ENCODE measurements at places on chromosomes 1 and 21.

DNA sequence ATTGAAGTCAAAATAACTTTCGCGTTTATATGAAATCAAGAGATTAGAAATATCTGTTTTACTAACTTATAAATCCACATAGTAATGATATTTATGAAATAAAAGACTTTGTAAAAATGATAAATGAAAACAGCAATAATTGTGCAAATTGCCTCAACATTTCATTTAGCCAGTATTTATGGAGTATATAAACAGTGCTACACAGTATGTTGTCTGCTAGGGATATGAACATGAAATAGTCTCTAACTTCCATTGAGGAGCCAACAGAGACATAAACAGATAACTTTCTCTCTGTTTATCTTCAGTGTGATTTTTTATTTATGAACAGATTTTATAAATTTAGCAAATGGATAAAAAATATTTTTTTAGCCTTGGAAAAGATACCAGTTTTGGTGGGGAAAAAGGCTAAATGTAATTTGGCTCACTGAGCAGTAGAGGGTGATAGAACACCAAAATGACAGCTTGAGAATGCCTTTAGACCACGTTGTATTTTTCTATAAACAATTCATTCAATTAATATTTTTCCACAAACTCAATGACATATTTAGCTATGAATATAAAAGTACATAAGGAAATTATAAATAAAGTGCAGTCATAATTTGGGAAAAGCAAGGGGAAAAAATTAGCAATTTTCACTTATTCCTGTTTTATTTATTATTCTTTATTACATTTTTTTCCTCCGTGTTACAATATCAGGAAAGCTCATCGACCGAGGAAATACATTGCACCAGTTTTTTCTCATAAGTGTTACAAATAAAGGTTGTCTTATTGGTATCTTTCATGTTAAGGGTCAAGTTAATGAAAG is 47.5 kb upstream of the EEIG2 start:
- DNase-seq, result peak; percentile 65

DNA sequence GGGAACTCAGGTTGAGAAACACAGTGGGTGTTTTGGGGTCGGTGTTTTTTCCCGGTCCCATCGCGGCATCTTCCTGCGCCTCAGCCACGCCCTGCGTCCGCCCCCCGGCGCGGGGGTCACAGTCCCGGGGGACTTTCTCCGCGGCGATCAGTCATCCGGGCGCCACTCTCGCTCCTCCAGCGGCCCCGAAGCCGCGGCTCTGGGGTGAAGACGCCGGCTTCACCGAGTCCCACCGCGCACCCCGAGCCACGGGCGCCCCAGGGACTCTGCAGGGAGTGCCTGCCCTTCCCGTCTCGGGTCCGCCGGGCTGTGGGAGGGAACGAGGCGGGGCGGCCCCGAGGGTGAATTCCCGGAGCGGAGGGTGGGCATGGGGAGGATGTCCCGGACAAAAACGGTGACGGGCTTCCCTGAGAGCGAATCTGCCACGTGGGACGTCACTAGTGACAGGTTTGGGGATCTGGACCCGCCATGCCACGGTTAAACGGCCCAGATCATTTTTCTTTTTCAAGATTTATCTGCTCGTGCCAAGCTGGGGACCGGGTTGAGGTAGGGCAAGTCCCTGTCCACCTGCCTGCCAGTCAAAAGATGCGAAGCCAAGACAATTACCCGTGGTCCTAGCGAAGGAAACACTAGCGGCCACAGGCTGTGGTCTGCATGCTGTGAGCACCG is 717 bp upstream of the BATF3 start:
- peak; percentile 27 for DNase-seq

DNA sequence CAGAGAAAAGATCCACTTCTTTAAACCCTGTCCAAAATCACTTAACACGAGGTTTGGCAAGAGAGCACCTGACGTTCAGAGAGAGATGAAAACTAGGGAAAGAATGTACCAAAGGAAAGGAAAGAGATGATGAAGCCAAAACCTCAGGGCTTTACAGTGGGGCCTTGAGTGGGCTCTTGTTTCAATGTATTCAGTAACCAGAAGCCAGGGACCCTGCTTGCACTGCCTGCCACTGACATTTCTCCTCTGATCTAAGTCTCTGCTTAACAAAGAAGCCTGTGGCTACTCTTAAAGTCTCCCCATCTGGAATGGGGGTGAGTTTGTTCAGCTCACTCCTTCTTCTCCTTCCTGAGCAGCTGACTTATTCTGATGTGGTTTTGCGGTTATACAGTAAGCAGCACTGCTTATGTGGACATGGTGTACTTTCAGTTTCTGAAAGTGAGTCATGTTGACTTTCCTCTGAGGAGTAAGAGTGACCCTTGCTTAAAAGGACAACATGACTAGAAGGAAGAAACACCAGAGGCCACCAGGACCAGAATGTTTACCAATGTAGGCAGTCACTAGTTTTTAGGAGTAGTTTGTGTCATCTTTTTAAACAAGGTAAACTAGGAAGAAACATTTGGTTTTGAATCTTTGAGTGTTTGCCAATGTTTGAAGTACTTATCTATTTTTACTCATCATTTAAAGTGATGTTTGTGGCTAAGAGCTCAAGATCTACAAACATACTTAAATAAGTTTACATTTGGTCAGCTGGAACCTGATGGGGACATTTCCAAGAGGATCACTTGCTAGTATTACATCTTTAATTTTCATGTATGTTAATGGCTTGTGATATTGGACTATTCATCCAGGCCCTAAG is 87.4 kb downstream of the FASLG start:
- DNase-seq, result no peak

DNA sequence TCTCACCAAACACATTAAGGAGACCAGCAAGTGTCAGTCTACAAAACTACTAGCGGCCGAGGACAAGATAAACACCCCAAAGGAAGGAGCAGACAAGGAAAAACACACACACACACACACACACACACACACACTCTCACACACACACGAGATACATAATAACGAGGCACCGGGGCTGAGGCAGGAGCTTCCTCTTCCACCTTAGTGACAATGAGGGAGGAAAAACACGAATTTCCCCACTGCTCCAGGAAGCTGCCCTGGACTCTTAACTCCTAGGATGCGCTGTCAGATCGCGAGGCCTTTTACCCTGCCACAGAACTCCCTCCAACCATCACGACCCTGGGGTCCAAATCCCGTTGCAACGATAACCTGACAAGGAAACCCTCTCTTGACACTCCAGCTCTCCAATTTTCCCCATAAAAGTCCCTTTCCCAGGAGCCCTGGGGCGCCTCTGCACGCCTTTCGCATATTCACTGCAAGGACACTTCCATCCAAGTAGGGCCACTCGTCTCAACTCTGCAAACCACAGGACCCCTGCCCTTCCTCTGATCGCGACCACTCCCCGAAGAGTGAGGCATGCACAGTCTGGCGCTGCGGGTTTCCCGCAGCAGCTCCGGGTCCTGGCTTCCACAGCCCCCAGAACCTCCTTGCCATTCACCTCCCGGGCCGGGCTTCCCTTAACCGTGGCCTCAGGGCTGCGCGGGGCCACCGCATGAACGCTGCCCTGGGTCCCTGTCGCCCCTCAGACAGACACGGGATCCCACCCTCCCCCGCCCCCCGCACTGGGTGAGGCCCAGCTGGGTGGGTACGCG is 581 bp downstream of the ETV3 start:
- peak; percentile 46 for DNase-seq

DNA sequence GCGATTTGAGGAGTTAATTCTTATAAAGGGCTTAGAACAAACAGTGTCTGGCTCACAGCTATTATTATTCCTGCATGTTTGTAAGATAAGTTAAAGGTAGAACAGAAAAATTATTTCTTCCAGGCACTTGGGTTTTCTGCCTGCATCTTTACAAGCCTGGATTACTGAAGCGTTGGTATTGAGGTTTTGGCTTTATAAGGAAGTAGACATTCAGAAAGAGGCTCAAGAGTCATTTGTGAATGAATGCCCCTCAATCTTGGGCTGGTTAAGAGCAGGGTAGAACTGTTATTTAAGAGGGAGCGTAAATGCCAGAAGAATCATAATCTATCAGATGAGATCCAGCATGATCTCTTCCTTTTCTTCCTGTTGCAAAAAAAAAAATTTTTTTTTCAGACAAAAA is 77.3 kb upstream of the ARID1A start:
- no peak for DNase-seq

DNA sequence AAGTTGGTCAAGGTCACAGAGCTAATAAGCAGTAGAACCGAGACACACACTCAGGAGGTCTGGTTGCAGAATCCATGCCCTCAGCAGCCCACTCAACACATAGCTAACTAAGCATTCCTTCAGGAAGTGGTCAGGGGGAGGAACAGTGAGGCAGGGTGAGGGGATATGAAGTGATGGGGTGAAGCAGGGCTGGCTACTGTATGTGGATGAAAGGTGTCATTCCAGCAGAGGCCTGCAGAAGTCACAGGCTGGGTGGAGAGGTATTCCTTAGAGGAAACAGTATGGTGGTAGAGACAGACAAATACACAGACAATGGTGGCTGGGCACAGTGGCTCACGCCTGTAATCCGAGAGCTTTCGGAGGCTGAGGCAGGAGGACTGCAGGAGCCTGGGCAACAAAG is 14.1 kb downstream of the TMCO4 start:
- DNase-seq, result no peak

DNA sequence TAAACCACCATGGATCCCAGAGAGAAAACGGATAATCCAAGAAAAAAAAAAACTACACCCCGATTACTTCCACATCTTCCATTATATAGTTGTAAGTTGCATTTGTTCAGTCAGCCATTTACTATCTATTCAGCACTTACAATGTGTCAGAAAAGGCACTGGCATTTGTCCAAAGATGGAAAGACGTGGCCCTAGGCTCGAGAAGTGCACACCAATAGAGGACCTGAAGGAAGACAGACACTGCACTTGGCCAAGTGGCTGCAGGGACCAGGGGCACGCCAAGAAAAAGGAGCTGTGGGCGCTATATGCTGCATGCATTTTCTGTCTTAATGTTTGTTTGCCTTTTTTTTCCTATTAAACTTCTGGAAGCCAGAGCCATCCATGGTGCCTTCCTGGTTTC is 45.2 kb upstream of the LYST start:
- no peak for DNase-seq

DNA sequence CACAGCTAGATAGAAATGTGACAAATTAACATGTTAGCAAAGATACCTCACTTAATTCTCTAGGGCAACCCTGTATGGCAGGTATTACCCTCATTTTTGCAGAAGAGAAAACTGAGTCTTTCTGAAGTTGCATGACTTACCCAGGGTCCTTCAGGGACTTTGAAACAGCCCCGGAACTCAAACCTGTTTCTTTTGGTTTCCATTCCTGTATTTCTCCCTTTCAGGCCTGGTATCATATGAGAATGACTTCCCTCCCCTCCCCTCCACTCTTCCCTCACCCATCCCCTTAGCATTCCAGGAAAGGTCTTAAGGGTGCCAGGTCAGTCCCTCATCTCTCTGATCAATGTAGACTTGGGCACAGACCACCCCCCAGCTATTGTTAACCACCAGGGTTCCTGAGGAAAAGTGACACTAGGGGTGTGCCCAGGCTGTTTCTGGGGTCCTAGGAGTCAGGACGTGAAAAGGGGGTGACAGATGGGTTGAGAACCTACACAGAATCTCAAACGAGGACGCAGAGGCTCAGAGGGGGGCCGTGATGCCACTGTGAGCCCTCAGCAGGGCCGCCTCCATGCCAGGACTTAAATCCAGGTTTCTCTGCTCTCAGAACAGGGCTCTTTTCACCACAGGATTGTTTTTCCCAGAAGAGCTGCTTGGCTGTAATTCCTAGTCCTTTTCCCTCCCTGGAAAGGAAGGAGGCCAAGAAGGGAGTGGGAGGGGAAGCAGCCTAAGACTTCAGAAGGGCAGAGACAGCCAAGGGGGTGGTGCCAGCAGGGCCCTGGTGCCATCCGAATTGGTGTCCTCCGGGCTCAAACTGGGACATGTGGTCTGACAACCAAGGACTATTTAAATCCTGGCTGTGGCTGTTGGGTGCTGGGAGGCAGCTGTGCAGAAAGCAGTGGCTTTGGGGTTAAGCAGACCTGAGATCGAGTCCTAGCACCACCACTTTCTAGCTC is 2.1 kb upstream of the WASF2 start:
- DNase-seq, result no peak

DNA sequence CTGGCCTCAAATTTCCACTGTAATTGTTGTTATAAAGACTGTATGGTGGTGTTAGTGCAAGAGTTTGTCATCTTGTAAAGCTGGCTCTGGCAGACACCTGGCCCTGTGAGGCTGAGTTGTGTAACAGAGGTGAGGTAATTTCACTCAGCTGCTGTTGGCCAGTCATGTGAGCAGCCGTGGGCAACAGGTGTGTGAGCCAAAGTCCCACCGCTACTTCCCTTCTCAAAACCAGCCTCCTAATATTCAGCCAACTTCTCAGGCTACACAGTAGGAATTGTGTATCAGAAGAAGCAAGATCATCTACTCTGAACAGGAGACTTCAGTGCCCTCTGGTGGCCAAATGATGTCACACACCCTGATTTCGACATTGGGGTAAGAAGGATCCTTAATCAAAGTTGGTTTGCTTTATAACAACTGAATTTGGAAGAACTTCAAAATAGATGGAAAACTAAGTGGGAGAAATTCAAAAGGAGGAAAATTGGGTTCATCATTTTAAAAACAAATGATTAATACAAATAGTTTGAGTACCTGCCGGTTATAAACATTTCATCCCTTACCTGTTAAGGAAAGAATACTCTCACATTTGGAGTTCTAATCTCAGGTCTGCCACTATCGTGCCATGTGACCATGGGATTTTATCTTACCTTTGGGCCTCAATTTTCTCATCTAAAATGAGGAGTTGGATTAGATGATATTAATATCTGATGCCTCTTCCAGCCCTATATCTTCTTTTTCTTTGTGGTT is 2.6 kb upstream of the CREG1 start:
- peak; percentile 90 for DNase-seq

DNA sequence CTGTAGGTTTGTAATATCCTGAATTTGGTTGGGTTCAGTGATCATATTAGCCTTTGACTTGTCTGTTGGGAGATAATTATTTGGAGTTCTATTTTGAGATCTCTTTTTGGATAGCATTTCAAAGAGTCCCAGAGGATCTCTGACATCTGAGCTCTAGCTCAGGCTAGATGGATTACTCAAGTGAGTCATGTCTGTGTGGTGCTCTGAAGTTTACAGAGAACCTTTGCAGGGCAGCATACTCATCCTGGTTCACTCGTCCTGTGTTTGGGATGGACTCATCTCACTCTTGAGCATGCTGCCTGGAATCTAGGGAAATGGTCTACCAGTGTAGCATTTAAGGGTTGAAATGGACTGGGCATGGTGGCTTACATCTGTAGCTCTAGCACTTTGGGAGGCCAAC is 29.4 kb upstream of the BMP8A start:
- DNase-seq, result no peak

DNA sequence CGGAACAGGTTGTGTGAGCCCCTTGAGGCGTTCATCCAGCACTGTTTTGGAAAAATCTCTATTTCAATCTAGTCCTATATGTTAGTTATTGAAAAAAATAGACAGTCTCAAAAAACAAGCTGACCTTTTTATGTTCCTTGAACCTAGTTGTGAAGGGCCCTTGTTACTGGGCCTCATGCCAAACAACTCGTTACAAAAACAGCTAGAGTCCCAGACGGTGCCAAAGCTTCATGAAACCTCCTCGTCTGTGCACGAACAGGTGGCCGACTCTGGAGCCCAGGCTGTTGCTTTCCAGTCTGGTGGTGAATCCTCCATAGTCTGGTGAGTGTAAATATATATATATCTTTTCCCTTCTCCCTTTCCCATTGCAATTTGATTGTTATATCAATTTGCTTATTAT is at the start of gene CHIA:
CHIA (plus strand) TSS at position 222 of the 400 bp plus-strand sequence. CDS start 19,617 bp downstream, outside the sequence.
- no peak for DNase-seq

GRCh38 chr1:6027591-6027990 is 18.1 kb upstream of the KCNAB2 start:
- DNase-seq, result no peak

- DNase-seq, result peak; percentile 76
Observed at GRCh38 chr1:229221106-229222019, 49.5 kb upstream of the RAB4A start.

Data from stomach (tissue), 19 donors.